ENCODE measurements at places on chromosomes 4 and X.

GRCh38 chrX:42017971-42018370, 94.6 kb upstream of the CASK start:
- no peak for DNase-seq

DNA sequence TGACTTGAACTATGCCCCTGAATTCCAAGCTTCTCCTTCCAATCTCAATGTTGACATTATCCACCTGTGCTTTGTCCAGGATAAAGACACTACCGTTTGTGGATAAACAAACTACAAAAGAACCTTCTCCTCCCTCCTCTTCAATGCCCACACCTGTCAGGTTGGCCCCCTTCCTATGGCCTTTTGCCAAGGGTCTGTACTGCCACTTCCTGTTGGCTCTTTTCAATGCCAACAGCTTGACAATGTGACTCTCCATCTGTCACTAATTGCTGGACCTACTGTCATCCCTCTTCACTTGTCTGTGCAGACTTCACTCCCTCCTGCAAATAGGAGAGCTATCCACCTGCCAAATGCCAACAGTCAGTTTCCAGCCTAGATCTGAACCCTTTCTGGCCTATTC, 35.8 kb upstream of the MID1 start:
- DNase-seq, result peak; percentile 84

DNA sequence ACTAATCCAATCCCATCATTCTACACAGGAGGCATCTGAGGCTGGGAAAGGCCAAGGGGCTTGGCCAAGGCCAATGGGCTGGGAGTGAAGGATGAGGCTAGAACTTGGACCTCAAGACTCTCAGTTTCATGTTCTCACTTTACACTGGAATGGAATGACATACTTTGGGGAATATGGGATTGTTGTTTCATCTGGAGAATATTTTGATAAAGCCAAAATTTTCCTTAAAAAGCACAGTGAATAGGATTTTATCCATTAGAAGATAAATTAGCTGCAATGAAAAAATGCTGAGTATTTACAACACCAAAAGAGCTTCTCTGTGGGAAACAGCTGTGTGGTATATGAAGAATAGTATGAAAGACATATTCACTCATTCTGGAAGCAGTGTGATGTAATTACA, 29.3 kb downstream of the SMIM20 start:
- DNase-seq, result no peak

DNA sequence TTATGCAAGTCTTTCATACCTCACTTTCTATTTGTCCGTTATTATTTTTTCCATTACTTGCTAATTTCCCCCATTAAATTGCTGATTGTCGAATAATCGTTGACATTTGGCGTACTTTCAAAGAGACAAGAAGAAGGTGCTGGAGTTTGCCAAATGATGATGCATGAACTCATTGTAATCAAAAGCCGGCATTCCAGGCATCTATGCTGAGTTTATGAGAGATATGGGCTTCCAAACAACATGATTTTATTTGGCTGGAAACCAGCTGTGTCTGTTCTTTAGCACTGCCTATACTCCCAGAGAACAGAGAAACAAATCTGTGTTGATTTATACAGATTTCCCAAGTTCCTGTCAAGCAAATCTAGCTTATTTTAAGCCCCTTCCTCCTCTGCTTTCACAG, 80.8 kb upstream of the RPS6KA3 start:
- no peak for DNase-seq

- no peak for DNase-seq
Measured at GRCh38 chr4:87511500-87511899, 17.7 kb downstream of the SPARCL1 start.

Measured in cerebellar nuclear complex (tissue), 1 donor.